Globus pallidus (tissue), 1 donor: ENCODE measurements at places on chromosomes 16 and 17.

DNA sequence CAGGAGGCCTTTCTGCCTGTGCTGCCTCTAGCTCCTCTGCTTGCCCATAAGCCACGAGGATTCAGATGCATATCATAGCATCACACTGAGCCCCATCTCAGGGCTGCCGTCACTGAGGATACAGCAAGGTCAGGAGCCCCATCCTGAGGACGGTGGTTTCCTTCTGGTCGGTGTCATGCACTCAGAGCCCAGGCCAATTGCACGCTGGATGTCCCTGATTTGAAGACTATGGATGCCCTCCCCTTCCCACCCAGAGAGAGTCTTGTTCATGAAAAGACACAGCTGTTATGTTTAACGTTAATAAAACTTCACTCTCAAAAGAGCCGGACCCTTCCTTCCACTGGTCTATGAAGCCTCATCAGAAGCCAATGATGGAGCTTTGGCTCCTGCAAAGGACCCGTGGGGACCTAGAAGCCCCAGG, 19.9 kb downstream of the COTL1 start:
- DNase-seq = no peak

DNA sequence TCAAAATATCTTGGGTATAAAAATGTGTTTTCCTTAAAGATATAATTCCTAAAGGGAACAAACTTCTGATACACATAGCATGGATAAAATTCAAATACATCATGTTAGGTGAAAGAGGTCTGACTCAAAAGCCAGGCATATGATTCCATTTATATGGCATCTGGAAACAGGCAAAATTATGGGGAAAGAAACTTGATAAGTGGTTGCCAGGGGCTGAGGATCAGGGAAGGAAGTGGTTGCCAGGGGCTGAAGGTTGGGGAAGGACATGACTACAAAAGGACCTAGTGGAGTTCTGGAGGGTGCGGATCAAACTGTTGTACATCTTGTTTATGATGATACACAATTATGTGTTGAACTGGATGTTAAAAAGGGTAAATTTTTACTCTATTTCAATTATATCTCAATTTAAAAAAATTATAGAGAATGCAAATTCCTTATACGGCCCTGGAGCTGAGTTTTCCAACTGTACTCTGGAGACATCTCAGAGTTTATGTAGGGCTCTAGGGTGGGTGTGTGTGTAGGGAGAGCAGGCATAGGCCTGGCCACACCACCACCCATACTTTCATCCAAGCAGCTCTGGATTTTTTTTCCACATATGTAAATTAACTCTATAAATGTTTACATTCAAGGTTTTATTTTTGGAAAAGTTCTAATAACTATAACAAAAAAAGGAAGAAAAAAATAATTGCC, 55.0 kb downstream of the AMFR start:
- no peak for DNase-seq

- no peak for DNase-seq
Measured at GRCh38 chr16:8721336-8722024, 47.1 kb downstream of the ABAT start.

GRCh38 chr17:73710095-73710592, 65.9 kb upstream of the SDK2 start:
- DNase-seq = peak; percentile 58

- DNase-seq = no peak
Measured at GRCh38 chr16:85334718-85335583, 222.7 kb upstream of the CIBAR2 start.

DNA sequence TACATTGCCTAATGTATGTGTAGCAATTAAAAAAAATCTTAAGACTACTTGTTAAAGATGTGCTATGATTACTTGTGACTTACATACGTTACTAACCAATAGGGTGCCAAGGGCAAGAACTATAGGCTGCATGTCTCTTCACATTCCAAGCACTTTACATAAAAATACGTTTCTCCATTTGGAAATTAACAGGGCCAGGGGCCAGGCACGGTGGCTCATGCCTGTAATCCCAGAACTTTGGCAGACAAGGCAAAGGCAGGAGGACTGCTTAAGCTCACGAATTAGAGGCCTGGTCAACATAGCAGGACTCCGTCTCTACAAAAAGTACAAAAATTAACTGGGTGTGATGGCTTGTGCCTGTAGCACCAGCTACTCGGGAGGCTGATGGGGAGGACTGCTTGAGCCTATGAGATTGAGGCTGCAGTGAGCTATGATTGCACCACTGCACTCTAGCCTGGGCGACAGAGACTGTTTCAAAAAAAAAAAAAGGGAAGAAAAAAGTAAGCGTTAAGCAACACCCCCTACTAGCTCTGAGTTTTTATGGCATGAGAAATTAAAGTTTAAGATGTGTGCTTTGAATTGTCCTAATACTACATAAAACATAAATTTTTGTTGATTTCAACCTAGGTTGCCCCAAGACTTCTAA, 12.3 kb downstream of the PSMD12 start:
- no peak for DNase-seq

DNA sequence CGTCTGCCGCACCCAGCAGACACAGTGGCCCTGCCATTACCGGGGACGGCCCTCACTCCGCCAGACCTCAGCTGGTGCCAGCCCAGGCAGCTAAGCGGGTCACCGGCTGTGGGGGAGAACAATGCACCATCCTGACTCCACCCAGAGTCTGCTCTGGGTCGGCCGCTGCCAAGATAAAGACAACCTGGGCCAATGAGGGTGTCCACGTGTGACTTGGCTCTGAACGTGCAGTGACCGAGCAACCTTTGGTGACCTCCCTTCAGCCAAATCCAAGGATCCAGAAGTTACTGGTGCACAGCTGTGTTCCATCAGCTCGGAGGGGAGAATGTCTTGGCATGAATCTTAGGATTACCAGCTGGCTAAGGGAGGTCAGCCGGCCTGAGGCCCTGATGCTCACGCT, 155.9 kb downstream of the NTN1 start:
- no peak for DNase-seq

DNA sequence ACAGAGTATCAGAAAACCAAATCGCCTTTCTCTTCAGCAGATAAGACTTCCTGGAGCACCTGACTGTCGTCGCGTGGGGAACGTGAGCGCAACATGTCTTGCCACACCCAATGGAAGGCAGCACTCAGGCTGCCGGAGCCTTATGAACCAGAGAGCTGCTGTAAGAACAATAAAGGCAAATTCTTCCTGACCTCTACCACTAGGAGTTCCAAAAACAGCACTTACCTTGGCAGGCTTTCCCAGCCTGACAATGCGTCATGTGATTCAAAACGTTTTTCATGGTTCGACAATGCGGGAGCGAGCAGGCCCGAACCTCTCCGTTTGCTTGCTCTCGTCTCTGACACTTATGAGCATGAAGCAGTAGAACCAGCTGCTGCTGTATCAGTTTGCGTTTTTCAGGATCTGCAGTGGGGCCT, 75.8 kb upstream of the TRAP1 start:
- peak; percentile 15 for DNase-seq

DNA sequence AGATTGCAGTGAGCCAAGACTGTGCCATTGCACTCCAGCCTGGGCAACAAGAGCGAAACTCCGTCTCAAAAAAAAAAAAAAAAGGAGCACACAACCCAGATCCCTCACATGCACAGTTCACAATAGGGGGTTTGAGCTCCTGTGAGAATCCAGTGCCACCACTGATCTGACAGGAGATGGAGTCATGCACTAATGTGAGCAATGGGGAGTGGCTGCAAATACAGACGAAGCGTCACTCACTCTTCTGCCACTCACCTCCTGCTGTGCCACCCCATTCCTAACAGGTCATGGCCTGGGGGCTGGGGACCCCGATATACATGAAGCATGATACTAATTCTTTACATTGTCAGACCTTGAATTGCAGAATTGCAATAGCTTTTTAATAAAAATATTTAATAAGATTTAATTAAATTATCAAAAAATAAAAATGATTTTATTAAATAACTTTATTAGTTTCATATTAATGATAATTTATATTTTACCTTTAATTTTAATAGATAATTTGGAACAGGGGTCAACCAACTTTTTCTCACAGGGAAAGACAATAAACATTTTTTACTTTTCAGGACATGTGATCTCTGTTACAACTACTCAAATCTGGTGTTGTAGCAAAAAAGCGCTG, 171.4 kb downstream of the COPRS start:
- no peak for DNase-seq

- no peak for DNase-seq
Measured at GRCh38 chr16:83686726-83687125, 121.1 kb upstream of the HSBP1 start.

DNA sequence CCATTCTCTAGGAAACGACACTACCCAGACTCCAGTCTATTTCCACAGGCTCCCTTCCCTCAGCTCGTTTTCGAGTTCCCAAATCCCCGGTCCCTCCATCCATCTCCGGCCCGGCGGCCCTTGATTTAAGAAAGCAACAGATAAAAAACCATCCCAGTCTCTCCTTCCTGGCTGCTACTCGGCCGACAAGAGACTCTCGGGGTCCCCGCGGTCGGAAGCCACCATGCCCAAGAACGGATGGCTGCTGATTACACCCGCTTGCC, 182 bp downstream of the RPL26 start:
- DNase-seq = no peak

- DNase-seq = peak; percentile 25
Measured at GRCh38 chr16:21083729-21084268, 66.8 kb downstream of the DNAH3 start.

DNA sequence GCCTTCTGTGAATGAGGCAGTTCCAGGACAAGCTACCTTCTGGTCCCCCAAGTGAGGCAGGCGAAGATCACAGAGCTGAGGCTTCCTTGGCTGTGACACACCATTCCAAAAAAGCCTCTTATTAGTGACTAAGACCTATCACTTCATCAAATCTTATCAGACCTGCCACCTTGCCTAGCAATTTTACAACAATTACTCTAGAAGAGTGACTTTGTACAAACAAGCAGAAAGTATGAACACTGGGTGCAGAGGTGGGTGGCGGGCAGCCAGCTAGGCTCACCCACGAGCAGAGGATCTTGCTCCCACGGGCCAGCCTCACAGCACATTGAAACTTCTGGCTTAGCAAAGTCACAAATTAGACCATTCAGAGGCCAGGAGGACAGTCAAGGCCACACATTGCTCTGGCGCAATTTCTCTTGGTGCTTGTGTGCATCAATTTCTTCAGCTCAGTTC, 2.2 kb upstream of the ICAM2 start:
- no peak for DNase-seq

DNA sequence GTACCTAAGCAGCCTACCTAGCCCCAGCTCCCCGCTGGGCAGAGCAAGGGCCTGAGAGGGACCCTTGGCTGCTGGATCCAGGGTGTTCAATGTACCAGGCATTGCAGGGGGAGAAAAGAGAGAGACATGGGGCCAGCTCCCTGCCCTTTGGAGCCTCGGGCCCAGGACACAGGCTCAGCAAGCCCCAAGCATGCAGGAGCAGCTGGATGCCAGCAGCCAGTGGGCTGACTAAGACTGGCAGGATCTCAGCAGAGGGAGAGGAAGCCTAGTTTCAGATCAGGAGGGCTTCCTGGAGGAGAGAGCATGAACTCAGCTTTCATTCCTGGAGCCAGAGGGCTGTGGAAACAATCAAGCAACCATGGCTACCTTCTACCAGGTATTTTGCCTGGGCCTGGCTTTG, 82.0 kb upstream of the NKD1 start:
- no peak for DNase-seq

DNA sequence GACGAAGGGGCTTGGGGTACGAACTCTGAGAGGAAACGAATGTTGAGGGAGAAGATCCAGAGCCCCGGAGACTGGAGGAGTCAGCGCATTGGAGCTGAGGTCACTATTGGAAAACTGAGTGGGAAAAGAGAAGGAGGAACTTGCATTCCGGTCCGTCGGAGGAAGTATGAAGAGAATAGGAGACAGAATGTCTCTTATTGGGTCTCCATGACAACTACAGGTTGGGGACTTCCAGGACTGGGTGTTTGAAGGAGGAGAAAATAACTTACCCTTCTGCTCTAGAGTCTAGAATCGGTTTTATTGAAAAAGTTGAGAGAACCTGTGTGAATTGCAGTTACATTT, 537 bp downstream of the GOSR1 start:
- DNase-seq = peak; percentile 7

DNA sequence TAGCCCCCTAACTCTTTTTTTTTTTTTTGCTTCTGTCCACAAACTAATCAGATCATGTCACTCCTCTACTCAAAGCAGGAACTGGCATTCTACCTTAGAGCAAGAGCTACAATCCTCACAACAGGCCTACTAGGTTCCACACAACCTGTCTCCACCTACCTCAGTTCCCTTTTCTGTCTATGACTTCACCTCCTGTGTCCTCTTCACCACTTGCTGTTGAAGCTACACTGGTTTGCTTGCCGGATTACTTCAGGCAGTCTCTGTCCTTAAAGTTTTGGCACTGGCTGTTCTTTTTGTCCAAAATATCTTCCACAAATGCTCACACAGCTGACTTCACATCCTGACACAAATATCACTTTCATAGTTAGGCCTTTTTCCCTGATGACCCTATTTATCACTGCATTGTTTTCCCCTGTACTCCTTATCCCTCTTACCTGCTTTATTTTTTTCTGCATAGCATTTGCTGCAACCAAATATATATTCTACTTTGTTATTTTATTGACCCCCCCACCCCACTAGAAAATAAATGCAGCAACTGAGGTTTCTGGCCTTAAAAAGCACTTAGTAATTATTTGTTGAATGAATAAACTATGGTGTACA, 72.0 kb downstream of the KANSL1 start:
- DNase-seq = no peak

- no peak for DNase-seq
Measured at GRCh38 chr16:49816875-49817274, 39.0 kb downstream of the ZNF423 start.

GRCh38 chr16:77499373-77500285, 64.8 kb upstream of the ADAMTS18 start:
- DNase-seq = no peak

GRCh38 chr17:77785312-77785905, 173.1 kb upstream of the TNRC6C start:
- no peak for DNase-seq

DNA sequence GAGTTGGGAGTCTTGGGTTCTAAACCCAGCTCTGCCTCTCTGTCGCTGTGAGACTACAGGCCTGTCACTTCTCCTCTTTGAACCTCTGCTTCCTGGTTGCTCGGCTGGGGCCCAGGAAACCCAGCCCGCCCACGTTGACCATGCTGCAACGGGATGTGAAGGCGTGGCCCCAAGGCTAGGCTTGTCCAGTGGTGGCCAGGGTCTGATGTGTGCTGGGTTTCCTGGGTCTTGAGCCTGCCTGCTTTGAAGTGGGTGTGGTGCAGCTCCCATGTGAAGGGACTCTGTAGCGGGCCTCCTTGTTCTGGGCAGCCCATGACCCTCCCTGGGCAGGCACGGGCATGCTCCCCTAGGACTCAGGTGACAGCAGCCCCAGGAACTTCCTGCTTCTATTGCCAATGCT, 82.3 kb downstream of the SDR42E1 start:
- DNase-seq = no peak

GRCh38 chr17:28960256-28961061, 9.1 kb upstream of the PHF12 start:
- no peak for DNase-seq
